Central memory CD8-positive, alpha-beta T cell (primary cell): ENCODE measurements at places on chromosomes 2 and 18.

DNA sequence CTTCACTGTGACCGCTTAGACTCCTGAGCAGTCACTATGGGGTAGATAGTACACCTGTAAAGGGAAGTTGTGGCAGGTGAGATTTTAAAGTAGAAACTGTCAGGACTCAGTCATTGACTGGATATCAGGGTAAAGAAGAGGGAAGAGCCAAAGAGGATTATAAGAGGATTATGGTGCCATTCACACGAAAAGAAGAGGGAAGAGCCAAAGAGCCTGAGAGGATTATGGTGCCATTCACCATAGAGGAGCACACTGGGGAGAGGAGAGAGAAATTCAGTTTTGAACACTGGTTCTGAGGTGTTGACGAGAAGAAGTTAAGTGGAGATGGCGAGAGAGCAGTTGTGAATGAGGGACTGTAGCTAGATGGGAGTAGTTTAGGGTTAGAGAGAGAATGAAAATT, 16.9 kb upstream of the KCNJ13 start:
- no peak for DNase-seq

DNA sequence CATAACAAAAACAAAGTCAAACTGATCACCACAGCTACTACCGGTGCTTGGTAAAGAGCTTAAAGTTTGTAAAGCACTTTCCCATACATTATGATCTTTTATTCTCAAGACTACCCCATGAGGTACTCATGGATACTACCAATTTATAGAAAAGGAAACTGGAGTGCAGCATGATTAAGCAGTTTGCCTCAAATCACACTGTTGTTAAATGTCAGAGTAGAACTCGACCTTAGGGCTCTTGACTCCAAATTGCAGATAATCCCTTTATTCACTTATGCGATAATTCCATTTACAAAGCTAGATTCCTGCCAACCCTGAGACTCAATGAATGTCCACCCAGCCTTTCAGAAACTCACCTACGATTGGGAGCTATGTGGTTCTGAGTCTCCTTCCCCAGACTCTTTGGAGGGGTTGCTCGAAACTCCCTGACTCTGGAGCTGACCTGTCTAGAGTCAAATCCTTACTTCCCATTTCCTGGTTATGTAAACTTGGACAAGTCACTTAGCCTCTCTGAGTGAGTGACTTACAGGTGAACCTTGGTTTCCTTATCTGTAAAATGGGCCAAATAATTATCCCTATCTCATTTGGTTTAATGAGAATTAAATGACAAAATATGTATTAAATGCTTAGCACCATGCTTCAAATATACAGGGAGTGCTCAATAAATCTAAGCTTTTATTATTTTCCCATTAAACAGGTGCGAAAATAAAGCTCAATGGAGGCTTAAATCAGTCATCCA, 47.4 kb downstream of the PSD4 start:
- DNase-seq: no peak

DNA sequence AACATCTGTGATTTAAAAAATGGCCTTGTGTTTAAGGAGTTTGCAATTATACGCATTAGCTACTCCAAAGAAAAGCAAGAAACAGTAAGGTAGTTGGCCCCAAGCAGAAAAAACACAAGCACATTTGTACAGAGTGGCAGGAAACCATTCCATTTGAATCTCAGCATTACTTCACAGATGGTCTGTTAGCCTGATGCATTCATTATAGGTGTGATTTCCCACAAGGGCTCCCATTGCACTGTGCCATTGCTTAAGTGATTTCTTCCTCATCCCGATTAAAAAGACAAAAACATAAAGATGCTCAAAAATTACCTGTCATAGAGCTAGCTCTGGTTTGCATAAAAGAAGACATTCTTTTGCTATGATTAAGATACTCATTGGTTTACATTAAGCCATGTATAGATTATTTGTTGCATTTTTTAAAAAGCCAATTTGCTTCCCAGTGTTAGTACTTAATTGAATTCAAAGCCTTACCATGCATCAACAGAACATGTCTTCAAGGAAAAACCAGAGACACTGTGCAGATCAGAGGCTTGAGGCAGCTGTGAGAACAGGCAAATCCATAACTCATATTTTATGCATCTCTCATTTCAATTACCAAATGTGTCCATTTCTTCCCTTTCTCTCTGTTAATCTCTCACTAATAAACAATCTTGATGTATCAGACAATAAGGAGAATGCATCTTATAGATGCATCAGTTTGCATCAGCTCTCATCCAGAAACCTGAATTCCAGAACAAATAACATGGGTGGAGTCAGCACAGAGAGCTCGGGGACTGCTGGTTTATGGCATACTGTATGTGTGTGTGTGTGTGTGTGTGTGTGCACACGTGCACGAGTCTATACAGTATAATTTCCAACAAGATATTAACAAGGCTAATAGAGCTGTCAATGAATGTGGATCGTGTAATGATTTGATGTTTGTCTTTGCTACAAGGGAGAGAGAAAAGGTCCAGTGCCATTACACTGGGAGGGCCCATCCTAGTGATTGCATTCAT, 558.6 kb upstream of the HS6ST1 start:
- DNase-seq: no peak

DNA sequence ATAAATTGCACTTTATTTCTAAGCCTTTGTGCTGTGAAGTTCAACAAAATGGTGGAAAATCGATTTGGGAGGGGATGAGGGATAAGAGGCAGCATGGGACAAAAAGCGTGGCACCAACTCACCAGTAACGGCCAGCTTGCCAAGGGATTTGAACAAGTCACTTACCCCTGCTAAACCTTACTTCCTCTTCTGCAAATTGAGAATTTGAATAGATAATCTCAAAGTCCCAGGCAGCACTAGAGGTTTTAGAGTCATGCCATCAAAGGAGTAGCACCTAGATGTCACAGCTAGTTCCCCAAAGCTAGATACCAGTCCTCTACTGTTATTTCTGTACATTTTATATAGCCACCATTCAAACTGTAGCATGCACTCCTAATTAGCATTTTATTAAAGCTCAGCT, 83.7 kb upstream of the VRK2 start:
- no peak for DNase-seq

DNA sequence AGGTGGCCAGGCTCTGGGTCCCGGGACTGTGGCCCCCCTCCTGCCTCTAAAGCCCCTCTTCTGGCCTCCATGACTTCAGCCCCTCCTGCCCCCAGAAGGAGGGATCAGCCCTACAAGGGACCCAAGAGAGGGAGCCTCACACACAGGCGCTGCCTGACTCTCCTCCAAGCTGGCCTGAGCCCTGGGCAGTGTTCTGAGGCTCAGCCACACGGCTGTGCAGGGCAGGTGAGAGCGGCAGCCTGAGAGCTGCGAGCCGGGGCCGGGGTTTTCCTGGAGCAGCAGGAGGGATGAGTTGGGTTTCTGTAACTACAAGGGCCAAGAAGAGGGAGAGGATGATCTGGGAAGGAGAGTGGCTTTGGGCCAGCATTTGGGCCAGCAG, 70.1 kb downstream of the HPCAL1 start:
- no peak for DNase-seq

- no peak for DNase-seq
Observed at GRCh38 chr18:23114911-23115310, 20.4 kb upstream of the CABLES1 start.

DNA sequence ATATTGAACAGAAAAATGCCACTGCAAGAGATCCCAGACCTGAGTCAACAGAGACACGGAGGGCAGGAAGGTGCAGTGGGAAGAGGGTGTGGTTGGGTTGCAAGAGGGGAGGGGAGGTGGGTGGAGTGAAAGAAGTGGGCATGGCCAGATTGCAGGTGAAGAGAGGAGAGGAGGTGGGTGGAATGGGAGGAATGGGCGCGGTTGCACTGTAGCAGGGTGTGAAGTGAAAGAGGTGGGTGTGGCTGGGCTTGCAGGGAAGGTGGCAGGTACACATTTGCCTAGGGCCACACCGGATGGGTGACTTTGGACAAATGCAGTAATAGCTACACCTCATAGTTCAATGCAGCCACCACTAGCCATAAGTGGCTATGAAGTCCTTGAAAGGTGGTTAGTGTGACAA, 71.1 kb downstream of the DOCK10 start:
- no peak for DNase-seq

DNA sequence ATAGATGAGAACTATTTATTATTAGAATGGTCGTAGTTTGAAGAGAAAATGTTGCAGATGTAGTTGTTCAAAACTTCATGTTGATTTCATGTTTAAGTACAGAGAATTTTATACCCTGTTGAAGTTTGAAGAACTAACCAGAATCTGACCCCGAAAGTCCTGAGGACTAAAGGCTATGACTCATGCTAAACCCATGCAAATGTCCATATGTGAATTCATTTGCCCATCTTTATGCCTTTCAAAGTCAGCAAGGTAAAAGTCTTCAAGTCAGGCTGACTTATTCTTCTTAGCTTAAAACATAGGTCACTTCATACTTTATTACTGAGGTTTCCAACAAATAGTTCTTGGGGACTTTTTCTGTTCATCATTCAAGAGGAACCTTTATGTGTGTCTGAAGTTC, 185.5 kb downstream of the CCDC85A start:
- DNase-seq: no peak

- no peak for DNase-seq
Observed at GRCh38 chr18:76654577-76654976, 159.5 kb upstream of the ZNF516 start.

GRCh38 chr2:125874564-125874963, 781.4 kb upstream of the GYPC start:
- DNase-seq: no peak
